ENCODE measurements at places on chromosomes 6 and 20. TPM values are rescaled to one million over a fixed set of nuclear protein-coding genes. Genes with fewer than 3 reads are reported as not detected.

The CFB gene
- total RNA-seq, result 2.1 TPM

The KHDRBS2 gene
- total RNA-seq, result not detected

The GUCA1A gene
- total RNA-seq, result not detected

The SGK2 gene
- total RNA-seq, result 5.6 TPM

The RFX6 gene
- total RNA-seq, result not detected

The CALHM4 gene
- not detected for total RNA-seq

The MACROD2 gene
- 1.1 TPM for total RNA-seq

The SMLR1 gene
- total RNA-seq, result not detected

The OOEP gene
- not detected for total RNA-seq

The PTK6 gene
- total RNA-seq, result 2.4 TPM

The RAET1L gene
- total RNA-seq, result 0.25 TPM

The NMBR gene
- not detected for total RNA-seq

The LST1 gene
- 0.37 TPM for total RNA-seq

The CALHM5 gene
- total RNA-seq, result 0.06 TPM

The HSPA1L gene
- 2.1 TPM for total RNA-seq

The RIPOR3 gene
- 0.09 TPM for total RNA-seq

The LKAAEAR1 gene
- 1.5 TPM for total RNA-seq

The TPX2 gene
- total RNA-seq, result 117 TPM

The DNAJC5 gene
- 29.2 TPM for total RNA-seq

The GINS1 gene
- 29.4 TPM for total RNA-seq

The MAS1L gene
- total RNA-seq, result not detected

The TTLL9 gene
- total RNA-seq, result 0.06 TPM

The HLA-DMA gene
- 2.4 TPM for total RNA-seq

The IGF2R gene
- 32.3 TPM for total RNA-seq

The TMEM217 gene
- total RNA-seq, result 0.99 TPM

The UBD gene
- total RNA-seq, result 0.56 TPM

The SH3BGRL2 gene
- 0.35 TPM for total RNA-seq

The KCNQ2 gene
- 0.50 TPM for total RNA-seq

The SIRPB1 gene
- 0.57 TPM for total RNA-seq

The PROKR2 gene
- total RNA-seq, result not detected

The SLC35D3 gene
- total RNA-seq, result 0.07 TPM

The CYP39A1 gene
- total RNA-seq, result 0.06 TPM

The MCHR2 gene
- not detected for total RNA-seq

The GFOD1 gene
- 1.8 TPM for total RNA-seq

The OR2H2 gene
- not detected for total RNA-seq

Measured in A549 treated with CpdA at 1 μM for 4 hours (cell line).